ENCODE measurements at places on chromosomes 2 and 18.

GRCh38 chr2:9107168-9108025, 99.2 kb upstream of the ASAP2 start:
- peak; percentile 53 for DNase-seq

DNA sequence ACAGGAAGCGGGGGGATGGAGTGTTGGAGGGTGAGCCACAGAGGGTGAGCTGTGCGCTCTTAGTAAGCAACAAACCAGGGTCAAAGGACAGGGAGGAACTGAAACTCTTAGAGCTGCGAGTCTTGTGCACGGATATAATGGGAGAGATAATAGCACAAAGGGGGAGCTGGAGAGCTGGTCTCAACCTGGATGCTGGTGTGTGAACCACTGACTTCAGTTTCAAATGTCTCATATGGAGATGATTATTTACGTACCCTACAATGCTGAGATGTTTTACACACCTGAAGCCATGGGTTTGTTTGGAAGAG, 35.9 kb downstream of the PTGR3 start:
- DNase-seq: peak; percentile 33

DNA sequence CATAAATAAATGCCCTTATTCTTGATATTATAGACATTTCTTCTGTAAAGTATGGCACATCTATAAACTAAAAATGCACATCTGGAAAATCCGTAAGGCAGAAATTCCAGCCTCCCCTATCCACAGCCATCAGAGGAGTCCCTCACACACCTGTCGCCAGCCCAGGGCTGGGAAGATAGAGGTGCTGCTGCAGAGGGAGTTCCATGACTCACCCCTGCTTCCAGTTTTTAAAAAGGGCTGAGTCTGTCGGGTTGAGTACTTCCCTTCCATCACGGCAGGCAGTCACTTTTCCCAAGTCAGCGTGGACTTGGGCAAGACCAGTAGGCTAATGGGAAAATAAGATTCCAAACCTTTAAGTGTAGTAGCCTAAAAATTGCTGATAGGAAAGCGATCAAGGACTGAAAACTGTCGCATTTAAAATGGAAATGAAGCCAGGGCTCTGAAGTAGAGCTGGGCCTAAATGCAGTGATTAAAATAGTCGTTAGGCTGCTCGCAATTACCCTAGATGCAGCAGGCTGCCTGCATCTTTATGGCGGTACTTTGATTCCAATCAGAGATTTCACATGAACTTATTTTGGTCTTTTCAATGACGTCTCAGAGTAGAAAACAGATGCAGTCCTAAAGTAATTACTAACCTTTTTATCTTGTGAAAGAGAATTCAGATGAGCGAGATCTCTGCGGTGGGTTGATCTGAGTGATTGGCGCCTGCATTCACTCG, 280.5 kb downstream of the AGAP1 start:
- no peak for DNase-seq

DNA sequence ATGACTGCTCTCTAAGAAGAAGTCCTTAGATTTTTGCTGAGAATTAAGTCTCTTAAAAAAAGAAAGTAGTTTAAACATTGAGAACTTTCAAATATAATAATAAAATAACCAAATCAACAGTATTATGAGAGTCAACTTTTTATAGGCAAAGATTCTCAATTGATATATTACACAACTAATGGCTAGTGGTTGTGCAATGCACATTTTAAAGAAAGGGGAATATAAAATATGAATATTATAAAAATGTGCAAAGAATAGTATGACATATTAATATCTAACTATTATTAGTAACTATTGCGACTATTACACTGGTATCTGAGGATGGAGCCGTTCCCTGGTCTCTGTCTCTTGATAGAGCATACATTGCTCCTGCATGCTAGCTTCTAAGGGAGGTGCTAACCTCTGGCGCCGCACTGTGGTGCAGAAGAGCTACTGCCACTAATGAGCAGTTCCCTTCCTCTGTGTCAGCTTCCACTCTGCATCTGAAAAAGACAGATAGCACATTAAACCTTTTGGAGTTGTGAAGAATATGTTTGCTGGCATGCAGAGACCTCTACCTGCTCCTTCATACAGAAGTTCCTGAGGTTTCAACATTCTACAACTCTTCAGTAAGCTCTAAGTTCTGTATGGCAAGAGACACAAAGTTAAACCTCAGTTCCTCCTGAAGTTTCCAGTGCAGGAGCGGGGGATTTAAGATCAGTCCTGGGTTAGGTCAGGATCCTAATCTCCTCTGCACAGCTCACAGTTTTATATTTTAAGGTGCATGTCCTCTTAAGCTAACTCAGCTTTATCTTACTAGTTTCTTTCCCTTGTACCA, 3.5 kb upstream of the SLC9A2 start:
- peak; percentile 86 for DNase-seq

GRCh38 chr2:39498786-39499185, 61.7 kb upstream of the MAP4K3 start:
- DNase-seq: no peak

- peak; percentile 52 for DNase-seq
Measured at GRCh38 chr2:52518678-52519077, 1248.9 kb upstream of the CHAC2 start.

GRCh38 chr2:71811157-71811556, 336.5 kb downstream of the CYP26B1 start:
- DNase-seq: no peak

GRCh38 chr2:20541651-20542050, 94.8 kb downstream of the RHOB start:
- no peak for DNase-seq

DNA sequence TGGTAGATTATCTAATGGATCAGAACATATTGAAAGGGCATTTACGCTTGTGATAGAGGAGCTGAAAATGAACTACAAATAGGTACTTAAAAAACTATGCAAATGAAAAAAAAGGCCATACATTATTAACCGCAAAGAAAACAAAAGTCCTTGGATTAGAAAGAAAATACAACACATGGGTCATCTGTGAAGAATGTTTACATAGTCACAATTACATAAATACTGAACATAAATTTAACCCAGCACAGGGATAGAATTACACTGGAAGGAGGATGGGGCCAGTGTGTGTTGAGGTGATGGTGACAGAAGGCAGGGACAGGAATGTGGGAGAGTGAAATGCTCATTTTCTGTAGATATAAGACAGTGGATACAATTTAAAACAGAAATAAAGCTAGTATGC, 6.6 kb downstream of the NTSR2 start:
- peak; percentile 19 for DNase-seq

DNA sequence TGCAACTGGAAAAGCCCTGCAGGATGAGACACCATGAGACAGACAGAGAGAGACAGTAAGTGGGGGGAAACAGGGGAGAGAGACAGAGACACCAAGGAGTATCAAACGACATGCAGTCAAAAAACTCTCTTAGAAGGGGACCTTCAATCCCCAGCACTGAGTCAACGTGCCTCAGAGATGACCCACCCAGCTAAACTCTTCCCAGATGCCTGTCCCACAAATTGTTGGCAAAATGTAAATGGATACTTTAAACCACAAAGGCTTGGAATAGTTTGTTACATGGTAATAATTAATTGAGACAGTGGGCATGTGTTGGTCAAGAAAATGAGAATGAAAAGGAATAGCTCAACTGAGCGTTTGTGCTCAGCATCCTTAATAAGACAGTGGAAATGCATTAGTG, 98.3 kb downstream of the GRB14 start:
- DNase-seq: no peak

GRCh38 chr2:134333646-134334189, 79.8 kb downstream of the MGAT5 start:
- no peak for DNase-seq

GRCh38 chr2:195561116-195561921, 95.7 kb upstream of the SLC39A10 start:
- DNase-seq: peak; percentile 93

DNA sequence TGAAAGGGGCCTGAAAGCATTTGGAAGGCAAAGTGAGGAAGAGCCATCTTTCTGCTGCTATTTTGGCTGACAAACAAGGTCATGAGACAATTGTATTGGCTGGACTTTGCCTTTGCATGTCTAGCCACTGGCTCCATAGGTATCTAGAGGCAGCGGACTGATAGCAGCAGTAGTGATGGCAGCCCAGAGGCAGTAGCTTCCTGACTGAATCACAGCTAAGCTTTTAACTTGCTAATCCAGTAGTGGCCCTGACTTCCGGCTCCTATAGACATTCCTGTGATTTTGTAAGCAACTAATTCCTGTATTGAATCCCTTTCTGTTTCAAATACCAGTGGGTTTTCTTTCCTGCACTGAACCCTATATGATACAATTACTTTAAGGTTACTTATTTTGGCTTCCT, 69.8 kb upstream of the PDE1A start:
- DNase-seq: no peak

- no peak for DNase-seq
Measured at GRCh38 chr18:77648411-77648810, 398.8 kb downstream of the GALR1 start.

- no peak for DNase-seq
Measured at GRCh38 chr2:172287190-172287589, 140.2 kb upstream of the ITGA6 start.

DNA sequence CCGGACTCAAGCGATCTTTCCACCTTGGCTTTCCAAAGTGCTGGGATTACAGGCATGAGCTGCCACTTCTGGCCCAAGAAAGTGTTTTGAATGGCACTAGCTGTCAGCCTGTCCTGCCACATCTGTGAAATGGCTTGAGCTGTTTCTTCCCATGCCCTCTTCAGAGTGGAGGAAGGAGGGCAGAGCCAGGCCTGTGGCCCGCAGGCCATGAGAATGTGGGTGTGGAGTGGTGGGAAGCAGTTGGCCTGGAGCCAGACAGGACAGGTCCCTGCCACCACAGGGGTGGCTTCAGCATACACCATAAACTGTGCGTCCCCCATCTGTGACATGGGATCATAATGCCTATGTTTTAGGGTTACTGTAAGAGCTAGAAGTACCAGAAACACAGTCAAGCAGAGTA, 6.5 kb downstream of the SLC66A3 start:
- DNase-seq: no peak

- peak; percentile 24 for DNase-seq
Measured at GRCh38 chr18:13611142-13611600, 115.2 kb downstream of the FAM210A start.

DNA sequence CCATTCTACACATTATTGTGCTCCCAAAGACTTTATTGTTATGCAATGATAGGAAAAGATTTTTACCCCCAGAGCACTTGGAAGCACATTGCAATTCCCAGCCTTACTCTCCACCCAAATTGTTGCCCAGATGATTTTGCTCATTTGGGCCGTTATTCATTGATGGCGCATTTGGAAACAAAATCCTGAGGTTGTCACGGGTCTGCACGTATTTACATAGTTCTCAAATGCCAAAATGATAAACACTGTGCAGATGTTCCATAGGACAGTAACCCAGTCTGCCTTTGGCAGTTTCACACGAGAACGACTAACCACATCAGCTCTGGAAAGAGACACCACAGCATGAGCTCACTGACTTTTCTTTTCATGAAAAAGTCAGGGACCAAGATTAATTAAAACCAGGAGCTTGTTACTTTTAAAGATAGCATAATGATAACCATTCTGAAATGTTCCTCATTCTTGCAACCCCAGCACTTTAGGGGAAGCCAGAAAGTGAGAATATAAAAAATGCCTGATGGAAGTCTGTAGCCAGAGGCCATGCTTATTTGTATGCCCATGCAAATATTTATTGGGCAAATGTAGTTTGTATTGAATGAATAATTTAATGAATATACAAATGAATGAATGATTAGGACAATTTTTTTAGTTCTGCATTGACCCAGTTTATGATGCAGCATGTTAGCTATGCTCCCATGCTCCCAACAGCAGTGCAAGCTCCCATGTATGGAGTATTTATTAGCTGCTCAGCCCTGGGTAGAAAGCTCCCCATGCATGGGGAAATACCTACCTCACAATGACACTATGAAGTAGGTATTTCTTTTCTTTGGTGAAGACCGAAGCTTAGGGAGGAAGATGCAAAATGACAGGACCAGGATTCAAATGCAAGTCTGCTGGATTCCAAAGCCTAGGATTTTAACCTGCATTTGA, 84.6 kb downstream of the MAIP1 start:
- peak; percentile 82 for DNase-seq

GRCh38 chr2:61662990-61663389, 124.8 kb upstream of the XPO1 start:
- no peak for DNase-seq

- DNase-seq: peak; percentile 88
Measured at GRCh38 chr2:143513081-143513480, 383.9 kb downstream of the ARHGAP15 start.

DNA sequence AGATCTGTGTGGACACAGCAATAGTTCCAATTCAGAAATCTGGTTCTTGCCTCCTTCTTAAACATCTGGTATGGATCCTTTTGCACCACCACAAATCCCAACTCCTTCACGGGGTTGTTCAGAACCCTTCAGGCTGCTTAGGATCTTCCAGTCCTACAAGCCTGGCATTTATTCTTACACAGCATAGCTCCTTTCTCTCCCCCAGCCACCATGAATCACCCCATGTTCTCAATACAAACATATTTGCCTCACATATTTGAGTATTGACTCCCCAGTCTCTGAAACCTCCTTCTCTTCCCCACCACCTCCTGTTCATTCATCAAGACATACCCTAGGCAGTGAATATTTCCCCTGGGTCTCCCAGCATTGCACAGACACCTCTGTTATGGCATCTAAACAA, 155.2 kb downstream of the ALK start:
- DNase-seq: no peak

DNA sequence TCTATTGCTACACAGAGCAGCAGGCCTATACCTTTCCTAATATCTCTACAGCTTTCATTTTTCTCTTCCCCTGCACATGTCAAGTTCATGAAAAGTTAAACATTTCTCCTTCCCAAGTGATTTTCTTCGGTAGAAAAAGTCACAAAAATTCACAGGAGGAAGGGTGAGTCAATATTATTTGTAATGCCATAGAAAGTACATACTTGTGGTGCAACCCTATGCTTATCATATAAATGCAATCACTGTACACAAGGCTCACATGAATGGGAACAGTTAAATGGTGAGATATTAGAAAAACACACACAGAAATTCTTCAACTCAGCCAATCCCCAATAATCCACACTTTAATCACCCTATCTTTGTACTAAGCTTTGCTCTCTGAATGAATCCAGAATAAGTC, 651.6 kb downstream of the LRRTM4 start:
- peak; percentile 75 for DNase-seq

GRCh38 chr2:10184421-10184820, 61.9 kb downstream of the RRM2 start:
- no peak for DNase-seq

GRCh38 chr2:234752966-234753365, 198.9 kb upstream of the SH3BP4 start:
- no peak for DNase-seq

DNA sequence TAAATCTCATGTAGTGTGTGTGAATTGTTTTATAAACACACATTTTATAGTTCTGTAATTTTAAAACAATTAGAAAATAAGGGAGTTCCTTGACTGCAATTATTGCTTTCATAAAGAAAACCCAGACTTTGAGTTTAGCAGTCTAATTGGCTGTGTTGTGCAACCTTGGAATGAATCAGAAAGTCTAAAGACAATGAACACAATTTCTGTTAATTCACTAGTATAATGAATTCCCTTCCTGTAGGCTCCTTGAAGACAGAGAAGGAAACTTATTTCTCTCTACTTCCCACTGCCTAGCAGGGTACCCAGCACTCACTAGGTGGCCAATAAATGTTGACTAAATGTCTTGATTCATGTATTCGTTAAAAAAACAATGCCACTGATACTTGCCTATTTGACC, 79.9 kb downstream of the ANTXR1 start:
- no peak for DNase-seq
